ENCODE measurements at places on chromosomes 5 and 9.

DNA sequence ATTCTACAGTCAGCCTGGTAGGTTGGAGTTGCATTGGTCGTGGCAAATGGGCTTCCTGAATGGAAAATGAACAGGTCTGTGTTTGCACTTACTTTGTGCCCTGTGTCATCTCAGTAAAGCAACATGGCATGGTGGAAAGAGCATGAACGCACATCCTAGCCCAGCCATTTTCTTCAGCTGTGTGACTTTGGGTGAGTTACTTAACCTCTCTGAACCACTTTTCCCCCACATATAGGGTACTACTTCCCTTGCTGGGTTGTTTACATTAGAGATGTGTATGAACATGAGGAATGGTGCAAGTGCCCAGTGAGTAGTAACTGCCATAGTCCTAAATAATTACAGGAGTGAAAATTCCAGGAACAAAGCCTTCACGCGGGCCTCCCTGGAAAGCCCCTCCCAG, 83.6 kb downstream of the MVB12B start:
- DNase-seq: no peak

GRCh38 chr9:4306777-4307121, 6.9 kb upstream of the GLIS3 start:
- no peak for DNase-seq

DNA sequence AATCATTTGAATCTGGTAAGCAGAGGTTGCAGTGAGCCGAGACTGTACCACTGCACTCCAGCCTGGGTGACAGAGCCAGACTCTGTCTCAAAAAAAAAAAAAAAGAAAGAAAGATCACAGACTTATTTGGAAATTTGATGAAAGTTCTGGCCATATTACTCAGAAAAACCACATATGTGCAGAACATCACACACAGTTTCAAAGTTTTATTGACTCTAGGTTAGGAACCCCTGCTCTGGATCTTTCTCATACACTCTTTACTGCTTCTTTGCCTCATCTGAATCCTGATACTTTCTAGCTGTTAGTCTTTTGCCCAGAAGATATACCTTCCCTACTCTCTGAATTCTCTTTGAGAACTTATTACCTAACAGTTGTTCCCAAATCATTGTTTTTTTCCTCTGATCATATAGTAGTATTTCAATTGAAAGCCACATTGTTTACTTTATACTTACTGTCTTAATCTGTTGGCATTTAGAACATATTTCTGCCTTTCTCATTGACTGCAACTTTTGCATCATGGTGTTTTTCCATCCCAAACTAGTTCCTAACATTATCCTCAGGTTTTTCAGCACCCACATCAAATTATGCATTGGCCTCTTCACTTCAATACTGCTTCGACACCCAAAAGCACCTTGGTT, 68.7 kb downstream of the LNPEP start:
- DNase-seq: no peak

- DNase-seq: peak; percentile 10
Observed at GRCh38 chr5:34699155-34700077, 43.3 kb downstream of the RAI14 start.

- DNase-seq: no peak
Observed at GRCh38 chr9:105510024-105510423, 47.9 kb upstream of the FKTN start.

- peak; percentile 13 for DNase-seq
Observed at GRCh38 chr5:78811121-78811817, 162.7 kb upstream of the LHFPL2 start.

DNA sequence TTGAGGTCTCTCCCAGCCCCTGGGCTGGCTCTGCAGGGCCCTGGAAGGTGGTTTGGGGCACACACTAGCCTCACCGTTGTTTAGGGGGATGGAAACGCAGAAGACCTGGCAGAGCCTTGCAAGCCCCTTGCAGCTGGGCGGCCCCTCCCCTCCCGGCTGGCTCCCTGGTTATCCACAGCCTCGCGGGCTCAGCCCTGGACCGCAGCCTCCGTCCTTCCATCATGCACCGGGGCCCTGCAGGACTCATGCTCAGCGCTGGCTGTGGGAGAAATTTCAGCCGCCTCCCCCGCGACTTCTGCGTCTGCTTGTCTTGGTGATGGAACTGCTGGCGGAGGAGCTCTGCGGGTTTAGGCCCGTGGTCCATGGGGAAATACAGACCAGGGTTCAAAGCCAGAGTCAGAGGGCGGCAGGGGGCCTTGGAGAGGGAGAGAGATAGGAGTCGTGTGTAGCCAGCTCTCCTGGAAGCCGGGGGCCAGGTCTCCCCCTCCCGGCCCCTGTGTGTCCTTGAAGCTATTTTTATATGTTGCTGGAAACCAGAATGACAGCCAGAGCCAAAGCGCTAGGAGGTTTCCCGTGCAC, 75.8 kb upstream of the IER5L start:
- no peak for DNase-seq

DNA sequence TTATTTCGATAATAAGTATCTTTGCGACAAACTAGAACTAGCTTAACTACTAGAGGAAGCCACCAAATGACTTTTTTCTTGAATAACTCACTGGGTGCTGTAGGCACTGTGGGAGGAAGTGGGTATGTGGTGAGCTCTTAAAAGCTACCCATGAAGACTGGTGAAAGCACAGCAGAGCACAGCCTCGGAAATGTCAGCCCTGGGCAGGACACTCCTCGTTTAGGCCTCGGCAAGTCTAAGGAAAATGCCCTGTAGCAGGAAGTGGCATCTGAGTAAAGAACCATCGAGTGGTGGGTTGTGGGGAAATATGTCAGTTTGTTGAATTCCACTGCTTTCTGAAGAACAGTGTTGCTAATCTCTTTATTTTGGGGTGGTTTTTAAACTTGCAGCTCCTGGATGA, 44.0 kb upstream of the NCS1 start:
- no peak for DNase-seq

GRCh38 chr9:72911816-72912215, 41.0 kb downstream of the ALDH1A1 start:
- DNase-seq: no peak

DNA sequence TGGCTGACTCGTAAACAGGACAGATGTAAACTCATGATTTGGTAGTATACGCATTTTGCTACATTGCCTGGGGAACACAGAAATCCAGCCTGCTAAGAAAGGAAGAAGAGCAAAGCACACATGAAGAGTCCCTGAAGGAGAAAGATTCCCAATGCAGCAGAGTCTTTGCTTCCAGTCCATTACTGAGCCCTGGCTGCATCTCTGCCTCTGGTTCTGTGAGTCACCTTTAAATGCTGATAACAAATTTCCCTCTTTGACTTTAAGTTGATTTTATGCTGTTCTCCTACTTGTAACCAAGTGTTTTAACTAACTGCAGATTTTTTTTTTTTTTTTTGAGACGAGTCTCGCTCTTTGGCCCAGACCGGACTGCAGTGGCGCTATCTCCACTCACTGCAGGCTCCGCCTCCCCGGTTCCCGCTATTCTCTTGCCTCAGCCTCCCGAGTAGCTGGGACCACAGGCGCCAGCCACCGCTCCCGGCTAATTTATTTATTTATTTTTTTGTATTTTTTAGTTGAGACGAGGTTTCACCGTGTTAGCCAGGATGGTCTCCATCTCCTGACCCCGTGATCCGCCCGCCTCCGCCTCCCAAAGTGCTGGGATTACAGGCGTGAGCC, 8.5 kb upstream of the PRXL2C start:
- no peak for DNase-seq

DNA sequence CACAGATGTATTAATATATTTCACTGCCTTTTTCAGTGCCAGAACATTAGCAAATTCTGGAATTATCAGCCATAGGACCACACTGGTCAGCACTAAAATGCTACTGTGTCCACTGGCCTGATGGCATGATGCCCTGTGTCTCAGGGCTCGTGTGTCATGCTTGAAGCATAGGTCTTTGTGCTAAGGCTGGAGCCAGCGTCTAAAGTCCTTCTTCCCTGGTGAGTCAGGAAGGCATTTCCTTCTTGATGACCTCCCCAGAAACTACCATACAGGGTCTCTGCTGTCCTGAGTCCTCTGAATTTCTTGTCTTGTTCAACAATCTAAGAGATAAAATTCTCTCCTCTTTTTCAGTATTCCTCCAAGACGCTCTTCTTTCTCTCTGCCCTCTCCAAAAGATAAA, 489.9 kb downstream of the PSAT1 start:
- DNase-seq: no peak

GRCh38 chr5:64939772-64940510, 171.2 kb downstream of the CWC27 start:
- DNase-seq: no peak

DNA sequence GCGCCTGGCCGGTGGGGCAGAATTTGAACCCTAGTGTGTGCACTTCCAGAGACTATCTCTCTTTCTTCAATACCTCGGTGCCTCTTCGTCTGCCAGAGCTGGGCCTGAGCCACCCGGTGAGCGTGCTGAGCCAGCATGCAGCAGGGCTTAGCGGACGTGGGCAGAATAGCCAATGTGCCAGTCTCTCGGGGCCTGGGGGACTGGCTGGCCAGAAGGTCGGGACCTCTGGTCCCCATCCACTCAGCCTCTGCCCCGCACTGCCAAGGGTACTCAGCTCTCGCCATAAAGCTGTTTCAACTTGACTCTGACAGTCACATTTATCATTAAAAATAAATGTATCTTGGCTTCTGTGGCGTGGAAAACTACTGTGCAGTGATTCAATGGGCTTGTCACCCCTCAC, 4.2 kb upstream of the FIBCD1 start:
- DNase-seq: no peak

DNA sequence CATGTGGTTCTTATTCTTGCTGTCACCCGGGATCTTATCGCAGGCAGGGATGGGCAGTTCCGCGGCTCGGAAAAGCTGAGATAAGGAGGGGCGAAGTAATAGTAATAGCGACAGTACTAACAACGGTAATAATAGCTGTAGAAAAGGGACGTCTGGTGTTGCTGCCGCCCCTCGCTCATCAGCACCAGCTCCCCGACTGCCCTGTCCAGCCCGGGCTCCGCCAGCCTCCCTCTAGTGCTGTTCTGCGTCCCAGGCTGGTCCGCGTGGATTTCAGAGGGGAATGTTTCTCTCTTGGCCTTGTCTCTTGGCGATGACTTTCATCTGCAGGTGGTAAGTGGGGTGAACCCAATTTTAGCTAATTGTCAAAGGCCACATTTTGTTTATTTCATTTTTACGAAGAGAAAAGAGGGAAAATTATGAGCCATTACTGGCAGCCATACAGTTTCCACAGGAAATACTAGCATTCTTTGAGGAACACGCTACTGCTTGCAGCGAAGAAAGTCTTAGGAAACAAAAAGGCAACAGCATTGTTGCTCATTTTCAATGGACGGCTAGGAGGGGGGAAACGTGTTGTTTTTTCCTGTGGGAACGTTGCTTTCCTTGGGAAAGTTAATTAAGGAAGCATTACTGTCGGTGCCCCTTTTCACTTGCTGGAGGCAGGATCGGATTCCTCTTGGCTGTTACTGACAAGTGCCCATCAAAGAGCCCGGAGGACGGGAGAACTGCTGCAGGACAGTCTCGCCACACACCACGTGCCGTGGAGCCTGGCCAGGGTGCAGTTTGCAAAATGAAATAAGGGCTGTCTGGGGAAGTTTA, 762 bp downstream of the SNCAIP start:
- DNase-seq: no peak

GRCh38 chr5:83973925-83974815, 253.5 kb upstream of the HAPLN1 start:
- no peak for DNase-seq

DNA sequence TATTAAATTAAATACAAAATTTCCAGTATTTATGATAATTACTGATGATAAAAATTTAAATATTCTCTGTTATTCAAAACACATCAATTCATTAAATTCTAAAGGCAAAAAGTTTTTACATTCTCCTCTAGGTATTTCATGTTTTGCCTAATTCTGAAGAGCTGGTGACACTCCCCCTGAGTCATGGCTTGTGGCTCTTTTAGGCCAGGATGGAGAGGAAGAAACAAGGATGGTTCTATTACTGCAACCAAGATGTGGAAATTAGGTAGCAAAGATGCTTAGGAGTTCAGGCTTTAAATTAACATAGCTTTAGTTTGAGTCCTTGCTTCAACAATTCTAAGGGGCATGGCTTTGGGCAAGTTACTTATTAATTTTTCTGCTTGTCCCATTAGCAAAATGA, 1295.8 kb downstream of the EFNA5 start:
- no peak for DNase-seq

- no peak for DNase-seq
Observed at GRCh38 chr5:36573438-36573837, 33.0 kb upstream of the SLC1A3 start.

DNA sequence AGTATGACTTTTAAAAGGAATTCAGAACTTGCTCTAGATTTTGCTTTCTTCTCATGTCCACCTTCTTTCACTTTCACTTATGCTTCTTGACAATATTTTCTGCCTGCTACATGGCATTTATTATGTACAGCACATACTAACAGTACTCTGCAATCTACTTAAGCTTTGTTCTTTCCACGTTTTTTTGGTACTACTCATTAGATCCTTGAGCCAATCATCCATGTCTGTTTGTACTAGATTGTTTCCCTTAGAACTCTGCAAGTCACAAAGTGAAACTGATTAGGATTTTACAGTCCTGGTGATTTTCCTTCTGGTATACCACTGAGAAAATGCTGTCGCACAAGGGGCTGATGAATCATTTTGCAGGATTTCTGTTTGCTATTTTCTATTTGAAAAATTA, 78.3 kb downstream of the PARP8 start:
- DNase-seq: peak; percentile 7

GRCh38 chr9:127904561-127905003, 5.2 kb upstream of the ST6GALNAC6 start:
- DNase-seq: no peak

- no peak for DNase-seq
Observed at GRCh38 chr5:74031536-74031935, 405.5 kb downstream of the ARHGEF28 start.

DNA sequence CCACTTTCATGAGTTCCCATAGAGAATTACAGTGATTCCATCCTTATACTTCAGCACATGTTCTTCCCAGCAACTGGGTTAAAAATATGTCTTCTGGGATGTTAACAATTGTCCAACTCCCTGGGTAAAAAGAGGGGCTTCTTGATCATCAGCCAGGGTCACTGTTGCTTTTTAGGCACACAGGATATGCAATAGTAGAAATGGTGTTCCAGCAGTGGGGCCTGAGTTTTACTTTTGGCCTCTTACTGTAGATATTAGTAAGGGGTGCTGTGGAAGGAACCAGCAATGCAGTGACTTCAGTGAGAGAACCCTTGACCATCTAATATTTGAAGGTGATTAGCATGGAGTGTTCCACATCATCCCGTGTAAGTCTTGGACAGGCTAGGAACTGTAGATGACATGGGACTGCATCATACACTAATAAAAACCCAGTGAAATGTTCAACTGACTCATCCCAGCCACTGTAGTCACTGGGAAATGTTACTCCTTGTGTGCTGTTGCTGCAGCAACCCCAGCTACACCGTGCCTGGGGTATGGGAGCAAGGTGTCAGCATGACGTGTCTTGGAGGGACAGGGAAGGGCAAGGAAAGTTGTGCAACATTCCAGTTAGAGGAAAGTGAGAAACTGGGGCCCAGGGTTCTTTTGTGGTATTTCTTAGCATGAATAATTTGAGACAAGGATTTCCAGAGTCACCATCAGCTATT, 610.9 kb downstream of the RAB3C start:
- DNase-seq: no peak

DNA sequence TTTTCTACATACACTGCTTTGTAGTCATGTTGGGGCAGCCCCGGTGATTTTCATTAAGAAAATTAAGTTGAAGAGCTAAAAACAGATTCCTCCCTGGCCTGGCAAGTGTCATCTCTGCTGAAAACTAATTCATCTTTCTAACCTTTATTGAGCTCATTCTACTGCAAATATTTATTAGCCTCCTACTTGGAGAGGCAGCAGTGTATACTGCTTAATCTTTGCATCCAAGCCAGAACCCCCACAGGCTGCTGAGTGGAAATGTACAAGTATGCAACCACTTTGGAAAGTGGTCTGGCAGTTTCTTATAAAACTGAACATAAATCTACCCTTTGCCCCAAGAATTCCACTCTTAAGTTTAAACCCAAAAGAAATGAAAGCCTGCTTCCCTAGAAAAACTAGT, 223.4 kb downstream of the DRD1 start:
- no peak for DNase-seq
